ENCODE measurements at places on chromosomes 4 and X.

DNA sequence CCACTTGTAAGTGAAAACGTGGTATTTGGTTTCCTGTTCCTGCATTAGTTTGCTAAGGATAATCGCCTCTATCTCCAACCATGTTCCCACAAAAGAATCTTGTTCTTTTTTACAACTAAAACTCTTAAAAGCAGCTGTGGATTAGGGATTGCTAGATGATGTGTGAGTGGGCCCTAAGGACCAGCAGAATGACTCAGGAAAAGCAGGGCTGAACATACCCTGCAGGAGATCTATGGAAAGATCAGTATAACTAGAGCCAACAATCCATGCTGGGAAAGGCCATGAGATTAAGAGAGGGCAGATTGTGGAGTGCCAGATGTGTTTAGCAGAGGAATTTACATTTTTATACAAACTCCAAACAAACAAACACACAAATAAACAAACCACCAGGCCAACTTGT, 128.4 kb upstream of the TMEM164 start:
- no peak for DNase-seq

DNA sequence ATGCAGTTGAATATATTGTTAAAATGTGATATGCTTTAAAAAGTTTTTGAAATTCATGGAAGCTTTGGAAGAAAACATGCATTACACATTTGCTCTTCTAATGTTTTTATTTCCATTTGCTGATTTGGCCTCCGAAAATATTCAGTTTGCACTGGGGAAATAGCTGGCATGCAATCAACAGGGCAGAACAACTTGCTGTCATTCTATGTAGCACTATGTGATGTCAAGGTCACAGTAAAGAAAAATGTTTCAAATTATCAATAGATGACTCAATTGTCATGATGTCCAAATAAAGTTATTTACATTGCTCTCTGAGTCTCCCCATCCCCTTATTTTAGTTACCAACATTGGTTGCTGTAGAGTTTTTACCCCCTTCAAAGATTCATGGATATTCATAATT, 119.2 kb downstream of the TLL1 start:
- no peak for DNase-seq

DNA sequence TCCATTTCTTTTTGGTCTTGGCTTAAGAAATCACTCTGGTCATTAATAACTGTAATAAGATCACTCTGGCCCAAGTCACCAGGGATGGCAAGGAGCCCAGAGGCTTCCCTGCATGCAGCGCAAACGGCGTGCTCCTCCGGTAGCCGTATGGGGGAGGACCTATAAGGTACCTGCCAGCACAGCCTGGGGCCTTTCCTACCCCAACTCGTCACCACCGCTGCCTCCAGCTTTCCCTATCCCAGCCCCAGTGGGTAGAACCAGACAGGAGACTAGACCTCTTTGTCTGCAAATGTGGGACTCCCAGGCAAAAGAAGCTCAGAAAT, 25.9 kb downstream of the HAND2 start:
- DNase-seq: no peak

DNA sequence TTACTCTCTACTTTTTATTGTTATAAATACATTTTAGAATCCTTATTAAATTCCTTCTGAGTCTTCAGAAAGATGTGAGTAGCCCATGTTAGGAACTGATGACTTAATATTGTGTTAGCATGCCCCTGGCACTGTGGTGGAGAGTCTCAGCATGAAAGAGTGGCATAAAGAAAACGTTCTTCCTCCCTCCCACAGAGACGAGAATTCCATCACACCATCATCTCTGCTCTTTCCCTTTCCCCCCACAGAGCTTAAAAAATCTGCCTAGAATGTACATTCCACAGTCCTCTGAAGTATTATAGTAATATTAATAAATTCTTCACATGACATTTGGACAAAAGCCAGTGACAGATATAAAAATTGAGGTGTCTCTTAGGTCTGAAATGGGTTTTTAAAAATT, 117.8 kb upstream of the DKK2 start:
- no peak for DNase-seq

- DNase-seq: no peak
These were observed 10.4 kb downstream of the CORIN start for GRCh38 chr4:47827343-47828047.
